NCI-H446 treated with DMSO at 0.1 percent for 48 hours (cell line): ENCODE measurements at places on chromosomes 3 and 15.

GRCh38 chr3:63523100-63523499 is 129.4 kb upstream of the SNTN start:
- no peak for DNase-seq

DNA sequence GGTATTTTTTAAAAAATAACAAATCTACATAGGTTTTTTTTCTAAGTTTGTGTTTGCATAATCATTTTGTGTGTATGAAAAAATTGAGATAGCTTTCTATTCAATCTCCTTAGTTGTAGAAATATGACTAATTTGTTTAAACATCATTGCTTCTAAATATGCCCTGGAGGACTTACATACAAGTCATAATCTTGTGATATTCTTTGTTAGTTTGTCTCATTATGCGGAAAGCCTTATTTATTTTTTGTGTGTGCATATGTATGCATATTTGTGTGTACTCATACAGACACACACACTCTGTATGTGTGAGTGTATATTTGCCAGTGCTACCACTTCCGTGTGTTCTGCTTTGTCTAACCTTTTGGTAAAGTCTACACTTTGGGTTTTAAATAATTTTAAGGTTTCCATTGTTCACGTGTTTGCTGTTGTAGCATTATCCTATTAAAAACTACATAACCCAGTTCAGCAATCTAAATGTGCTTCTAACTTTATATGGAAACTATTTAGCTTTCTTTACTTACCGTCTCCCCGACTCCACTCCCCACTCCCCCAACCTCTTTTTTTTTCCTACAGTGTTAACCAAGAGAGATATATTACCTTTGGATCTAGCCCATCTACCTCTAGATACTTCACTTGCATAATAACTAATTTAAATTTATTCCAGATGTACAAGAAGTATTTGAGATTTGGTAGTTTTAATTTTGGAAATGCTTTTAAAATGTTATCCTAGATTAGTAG is 111.7 kb downstream of the FNDC3B start:
- no peak for DNase-seq

DNA sequence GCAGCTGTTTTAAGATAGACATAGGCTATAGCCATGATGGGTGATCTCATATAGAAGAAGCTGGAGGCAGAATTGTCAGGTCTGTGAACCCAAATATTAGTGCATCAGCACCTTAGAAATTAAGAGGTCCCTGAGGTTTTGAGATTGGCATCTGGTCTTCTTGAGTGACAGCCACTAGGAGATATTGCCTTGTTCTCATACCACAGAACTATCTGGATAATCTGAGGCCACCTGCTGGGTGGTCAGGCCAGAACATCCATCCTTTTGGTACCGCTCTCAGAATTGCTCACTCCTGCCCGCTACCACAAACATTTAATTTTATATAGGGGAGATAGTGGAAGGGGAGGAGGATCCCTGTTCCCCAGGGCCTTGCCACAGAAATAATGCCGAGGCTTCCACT is 210.6 kb upstream of the ZPLD1 start:
- DNase-seq: no peak

DNA sequence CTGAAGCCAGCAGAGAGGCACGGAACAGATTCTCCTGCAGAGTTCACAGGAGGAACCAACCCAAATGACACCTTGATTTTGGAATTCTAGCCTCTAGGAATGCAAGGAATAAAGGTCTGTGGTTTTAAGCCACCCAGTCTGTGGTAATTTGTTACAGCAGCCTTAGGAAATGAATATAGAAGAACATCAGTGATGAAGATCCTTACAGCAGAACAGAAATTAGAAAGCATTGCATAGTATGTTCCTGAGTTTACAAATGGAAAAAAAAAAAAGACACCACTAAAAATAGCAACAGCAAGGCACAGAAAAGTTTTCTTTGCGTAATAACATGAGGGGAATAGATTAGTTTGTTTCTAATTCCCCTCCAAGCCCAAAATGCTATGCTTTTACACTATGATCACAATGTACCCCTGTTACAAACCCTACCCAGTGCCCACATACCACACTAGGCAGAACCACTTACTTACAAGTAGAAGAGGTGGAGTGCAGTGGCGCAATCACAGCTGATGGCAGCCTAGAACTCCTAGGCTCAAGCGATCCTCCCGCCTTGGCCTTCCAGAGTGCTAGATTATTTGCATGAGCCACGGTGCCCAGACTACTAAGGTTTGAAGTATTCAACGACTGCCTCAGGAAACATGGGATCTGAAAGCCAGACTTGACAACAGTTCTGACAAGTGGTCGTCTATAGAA is 84.3 kb downstream of the SHQ1 start:
- DNase-seq: no peak

- DNase-seq: peak; percentile 83
Measured at GRCh38 chr15:69058830-69059556, 44.5 kb downstream of the NOX5 start.

GRCh38 chr3:71421820-71422566 is 161.5 kb downstream of the FOXP1 start:
- DNase-seq: no peak

GRCh38 chr3:136516656-136517055 is 235.5 kb downstream of the STAG1 start:
- DNase-seq: no peak

DNA sequence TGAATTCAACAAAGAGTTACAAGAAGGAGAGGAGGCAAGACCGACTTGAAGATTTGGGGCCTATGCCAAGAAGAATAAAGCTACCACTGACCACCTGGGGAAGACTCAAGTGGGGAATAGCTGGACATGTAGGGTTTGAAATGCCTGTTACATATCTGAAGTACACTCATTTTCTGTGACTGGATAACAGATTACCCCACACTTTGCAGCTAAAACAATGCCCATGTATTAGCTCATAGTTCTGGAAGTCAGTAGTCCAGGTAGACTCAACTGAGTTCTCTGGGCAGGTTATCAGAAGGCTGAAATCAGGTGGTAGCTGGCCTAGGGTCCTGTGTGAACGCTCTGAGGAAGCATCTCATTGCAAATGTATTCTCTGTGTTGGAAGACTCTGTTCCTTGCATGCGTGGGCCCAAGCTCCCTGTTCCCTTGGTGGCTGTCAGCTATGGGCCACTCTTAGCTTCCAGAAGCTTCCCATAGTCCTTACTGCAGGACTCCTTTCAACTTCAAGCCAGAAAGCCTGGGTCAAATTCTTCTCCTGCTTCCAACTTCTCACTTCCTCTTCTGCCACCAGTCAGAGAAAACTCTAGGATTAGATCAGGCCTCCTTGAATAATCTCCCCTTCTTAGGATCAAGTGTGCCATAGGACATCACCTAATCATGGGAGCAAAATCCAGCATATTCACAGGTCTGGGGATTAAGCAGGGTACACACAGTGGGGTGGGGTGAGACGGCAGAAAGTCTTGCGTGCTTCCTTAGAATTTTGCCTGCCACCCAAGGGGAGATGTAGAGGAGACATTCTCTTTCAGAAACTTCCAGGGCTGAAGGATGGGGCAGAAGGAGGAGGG is 187.8 kb downstream of the SHQ1 start:
- no peak for DNase-seq
